ENCODE measurements at places on chromosomes 5 and 9. TPM values are rescaled to one million over a fixed set of nuclear protein-coding genes. Genes with fewer than 3 reads are reported as not detected.

DNA sequence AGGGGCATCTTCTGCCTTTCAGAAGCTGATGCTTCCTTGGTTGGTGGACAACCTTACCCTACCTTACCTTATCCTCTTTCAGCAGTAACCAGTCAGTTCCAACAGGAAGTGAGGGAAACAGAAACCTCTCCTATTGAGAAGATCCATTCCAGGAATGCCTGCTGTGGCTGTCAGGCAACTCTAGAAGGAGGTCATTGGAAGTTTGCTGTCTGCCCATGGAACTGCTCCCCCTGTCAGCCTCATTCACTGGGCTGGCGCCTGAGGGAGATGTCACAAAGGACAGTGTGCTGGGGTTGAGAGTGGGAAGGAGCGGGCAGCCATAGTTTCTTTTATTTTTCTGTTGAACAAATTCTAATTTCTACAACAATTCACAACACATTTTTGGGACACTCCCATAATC, 54.7 kb downstream of the IRX1 start:
- DNase-seq, result no peak

DNA sequence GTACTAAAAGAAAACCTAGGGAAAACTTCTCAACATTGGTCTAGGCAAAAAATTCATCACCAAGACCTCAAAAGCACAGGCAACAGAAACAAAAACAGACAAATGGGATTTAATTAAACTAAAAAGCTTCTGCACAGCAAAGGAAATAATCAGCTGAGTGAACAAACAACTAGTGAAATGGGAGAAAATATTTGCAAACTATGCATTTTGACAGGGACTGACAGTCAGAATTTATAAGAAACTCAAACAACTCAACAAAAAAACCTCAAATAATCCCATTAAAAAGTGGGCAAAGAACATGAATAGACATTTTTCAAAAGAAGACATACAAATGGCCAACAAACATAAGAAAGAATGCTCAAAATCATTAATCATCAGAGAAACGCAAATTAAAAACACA, 189.4 kb downstream of the AUH start:
- no peak for DNase-seq

DNA sequence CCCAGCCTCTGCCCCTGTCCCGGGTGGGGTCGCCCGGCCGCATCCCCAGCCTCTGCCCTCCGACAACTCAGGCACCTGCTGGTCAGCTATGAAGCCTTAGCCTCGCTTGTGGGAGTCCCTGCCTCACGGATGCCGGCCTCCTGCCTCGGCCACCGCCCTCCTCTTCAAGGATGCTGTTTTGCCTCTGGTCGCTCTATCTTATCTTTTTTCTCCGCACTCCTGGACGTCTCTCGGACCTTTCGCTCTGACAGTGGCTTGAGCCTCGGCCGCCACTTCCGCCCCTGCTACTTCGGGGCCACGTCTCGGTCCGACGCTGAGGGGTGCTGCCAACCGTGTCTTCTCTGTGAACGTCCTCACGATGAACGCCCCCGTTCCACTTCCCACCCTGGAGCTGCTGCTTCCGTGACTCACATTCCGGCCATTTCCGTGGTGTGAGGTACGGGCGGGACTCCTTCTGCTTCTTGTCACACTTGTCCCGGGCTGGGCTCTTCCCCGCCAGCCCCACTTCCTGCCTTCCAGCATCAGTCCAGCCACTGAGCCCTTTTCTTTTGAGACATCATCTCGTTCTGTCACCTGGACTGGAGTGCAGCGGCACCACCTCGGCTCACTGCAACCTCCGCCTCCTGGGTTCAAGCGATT, 26.3 kb downstream of the SLC9A3 start:
- DNase-seq, result no peak

DNA sequence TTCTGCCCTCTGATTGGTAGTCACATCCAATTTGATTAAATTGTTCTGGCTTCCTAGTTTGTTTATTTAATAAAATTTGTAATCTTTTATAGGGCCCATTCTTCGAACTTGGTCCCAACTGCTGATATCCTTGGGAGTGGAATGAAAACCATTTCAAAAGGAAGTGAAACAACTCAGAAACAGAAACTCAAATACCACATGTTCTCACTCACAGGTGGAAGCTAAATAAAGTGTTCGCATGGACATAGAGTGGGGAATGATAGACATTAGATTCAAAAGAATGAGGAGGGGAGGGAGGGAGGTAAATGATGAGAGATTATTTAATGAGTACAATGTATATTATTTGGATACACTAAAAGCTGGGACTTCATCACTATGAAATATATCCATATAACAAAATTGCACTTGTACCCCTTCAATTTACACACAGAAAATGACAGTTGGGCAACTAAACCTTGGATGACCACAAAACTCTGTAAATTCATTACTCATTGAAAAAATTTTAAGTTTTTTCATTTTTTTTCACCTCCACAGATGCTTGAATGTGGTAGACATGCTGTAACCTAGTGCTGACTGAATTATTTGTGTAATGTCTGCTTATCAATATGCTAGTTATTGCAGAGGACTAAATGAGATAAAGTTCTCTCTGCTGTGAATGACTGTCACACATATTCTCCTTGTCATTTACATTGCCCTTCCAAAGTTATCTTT, 16.0 kb downstream of the ATP10B start:
- DNase-seq, result no peak

TMEM215 gene
- polyA plus RNA-seq, result 0.12 TPM

ZNF300 gene
- 53.0 TPM for polyA plus RNA-seq

IGFBPL1 gene
- polyA plus RNA-seq, result 1.9 TPM

All from left kidney (tissue), 8 donors.